Cortex of kidney (tissue), 1 donor: ENCODE measurements at places on chromosomes 5 and 9.

- no peak for DNase-seq
Observed at GRCh38 chr5:42992088-42992879, 47.8 kb downstream of the ANXA2R start.

GRCh38 chr5:43685252-43685950 is 82.4 kb downstream of the NNT start:
- DNase-seq, result no peak

DNA sequence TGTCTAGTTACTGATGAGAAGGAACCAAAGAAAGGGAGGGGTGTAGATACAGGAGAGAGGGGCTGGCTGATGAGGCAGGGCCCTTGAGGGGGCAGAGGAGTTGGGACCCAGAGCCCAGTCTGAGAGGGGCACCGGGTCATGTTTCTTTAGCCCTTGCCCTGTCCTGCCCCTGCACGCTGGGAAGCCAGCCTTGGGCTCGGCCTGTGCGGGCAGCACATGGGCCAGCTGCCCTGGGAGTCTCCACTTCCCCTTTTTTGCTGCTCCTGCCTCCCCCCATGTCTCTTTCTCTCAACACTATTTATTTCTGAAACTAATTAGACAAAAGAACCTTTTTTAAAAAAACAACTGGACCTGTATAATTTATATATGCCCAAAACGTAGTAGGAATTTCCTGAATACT is 20.5 kb downstream of the MVB12B start:
- no peak for DNase-seq

- no peak for DNase-seq
Observed at GRCh38 chr9:37034305-37034937, 353 bp upstream of the PAX5 start.

GRCh38 chr9:91170951-91171350 is 190.8 kb downstream of the AUH start:
- no peak for DNase-seq

DNA sequence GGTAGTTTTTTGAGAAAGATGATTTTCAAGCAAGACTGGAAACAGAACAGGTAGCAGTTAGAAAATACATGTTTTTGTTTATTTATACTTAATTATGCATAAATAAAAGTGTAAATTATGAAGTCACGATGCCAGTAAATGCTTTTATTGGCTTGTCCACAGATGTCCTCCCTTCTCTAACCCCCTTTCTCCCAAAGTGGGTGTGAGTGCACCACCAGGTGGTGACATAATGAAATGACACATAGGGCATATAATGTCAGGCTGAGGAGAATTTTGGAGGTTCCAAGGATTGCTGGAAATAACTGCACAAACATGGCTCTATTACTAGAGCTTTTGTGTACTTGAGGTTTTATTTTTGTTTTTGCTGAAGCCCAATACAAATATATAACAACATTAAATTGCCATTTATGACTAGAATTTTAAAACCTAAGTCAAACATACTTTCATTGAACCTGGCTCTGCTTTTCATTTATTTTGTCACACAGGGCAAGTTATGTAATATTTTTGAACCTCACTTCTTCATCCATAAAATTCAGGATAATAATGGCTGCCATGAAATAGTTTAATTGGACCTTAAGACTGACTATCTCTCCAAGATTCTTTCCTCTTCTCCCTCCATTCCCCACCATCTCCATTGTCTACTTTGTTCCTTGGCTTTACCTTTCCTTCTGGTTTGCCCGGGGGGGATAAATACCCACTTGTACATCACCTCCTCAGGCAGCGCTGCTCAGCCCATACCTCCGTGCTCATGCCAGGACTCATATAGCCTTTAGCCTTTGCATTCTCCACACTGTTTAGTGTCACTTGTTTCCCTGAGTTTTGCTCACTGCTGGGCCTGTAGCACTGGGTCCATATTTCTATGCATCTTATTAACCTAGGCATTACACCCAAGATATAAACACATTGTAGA is 168.8 kb downstream of the PDE4D start:
- DNase-seq, result no peak

DNA sequence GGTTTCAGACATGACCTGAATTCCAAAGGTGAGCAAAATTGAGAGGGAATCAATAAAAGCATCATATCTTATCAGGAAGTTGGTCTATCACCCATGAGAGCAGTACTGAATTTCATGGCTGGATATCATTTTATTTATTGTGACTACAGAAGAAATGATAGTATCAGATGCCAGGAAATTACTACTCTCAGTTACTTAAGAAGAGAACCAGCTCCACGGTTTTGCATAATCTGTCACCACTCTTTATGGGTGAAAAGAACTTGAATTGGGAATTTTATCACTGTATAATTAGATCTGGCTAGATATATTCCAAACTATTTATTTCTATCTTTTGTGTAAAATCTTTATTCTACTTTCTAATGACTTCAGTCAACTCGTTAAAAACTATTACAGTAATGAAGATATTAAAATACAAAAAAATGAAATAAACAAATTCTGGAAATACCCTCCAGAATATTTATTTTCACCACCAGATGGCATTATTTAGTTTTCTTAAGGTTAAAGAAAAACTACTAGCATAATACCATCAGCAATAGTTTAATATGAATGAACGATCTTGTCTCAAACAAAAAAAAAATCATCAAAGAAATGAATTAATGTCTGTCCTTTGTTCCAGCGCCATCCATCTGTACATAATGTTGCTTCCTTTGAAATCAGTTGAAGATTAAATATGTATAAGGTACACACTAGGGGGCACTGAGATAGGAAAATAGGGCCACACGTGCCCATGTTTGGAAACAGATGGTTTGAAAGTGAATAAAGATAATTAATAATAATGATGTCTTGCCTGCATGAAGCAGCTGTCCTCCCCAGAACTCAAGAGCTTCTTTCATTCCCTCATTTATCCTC is 84.7 kb upstream of the SLCO6A1 start:
- no peak for DNase-seq

DNA sequence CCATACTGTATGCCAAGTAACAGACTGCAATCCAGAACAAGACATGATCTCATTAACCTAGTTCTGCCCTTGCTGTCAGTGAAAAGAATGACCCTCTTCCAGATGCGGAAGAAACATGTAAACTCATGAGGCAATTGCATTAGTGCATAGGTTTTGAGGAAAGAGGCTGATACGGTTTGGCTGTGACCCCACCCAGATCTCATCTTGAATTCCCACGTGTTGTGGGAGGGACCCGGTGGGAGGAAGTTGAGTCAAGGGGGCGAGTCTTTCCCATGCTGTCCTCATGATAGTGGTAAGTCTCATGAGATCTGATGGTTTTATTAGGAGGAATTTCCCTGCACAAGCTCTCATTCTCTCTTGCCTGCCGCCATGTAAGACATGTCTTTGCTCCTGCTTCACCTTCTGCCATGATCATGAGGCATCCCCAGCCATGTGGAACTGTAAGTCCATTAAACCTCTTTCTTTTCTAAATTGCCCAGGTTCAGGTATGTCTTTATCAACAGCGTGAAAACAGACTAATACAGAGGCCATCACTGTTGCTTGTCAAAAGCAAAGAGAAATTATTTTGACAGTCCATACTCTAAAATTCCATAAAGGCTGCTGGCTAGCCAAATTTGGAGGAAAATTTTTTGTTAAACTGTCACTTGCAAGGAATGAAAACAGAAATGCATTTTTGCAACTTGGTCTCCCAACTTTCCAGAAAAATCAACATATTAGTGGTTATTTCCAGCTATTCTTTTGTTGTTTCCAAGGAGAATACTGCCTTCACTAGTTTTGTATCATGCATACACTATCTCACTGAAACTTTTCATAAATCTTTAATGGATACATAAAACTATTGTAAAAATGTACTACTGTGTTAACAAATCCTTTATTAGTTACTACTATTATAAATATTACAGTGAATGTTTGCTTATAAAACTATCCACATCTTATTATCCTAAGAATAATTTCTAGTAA is 3.2 kb upstream of the ARL15 start:
- no peak for DNase-seq

GRCh38 chr9:72894342-72894741 is 58.5 kb downstream of the ALDH1A1 start:
- DNase-seq, result no peak

DNA sequence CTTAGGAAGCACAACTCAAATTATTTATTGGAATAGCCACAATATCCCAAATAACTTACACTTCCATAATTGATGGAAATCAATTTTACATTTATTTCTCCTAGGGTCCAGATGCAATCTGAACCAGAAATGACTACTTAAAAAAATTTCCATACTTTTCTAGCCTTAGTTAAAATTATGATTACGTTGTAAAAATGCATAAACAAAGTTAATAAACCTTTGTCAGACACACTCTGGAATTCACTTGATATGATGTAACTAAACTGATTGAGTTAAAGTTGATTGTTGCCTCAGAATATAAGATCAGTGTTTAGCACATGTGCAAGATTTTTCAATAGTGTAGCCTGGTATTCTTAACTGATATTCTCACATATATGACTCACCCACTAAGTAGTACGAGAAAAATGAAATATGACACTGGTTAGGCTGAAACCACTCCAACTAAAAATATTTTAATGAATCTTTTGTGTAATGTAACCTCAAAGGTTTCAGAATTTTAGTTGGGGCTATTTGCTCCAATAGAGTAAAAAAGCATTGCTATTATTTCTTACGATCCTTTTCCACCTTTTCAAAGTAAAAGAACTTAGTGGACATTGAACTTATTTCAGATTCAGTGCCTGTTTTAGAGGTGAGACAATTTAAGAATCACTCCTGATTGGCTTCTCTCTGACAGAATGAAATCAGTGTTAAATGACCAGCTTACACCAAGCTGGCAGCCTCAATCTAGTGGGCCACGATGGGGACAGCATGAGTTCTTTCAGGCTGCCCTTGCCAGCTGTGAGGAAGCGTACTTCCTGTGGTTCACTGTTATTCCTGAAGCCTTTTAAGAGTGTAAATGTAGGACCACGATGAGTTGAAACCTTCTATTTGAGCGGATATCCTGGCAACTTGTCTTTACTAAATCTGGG is 277.2 kb upstream of the CDH9 start:
- no peak for DNase-seq

- no peak for DNase-seq
Observed at GRCh38 chr5:91486638-91487037, 103.5 kb upstream of the ARRDC3 start.

DNA sequence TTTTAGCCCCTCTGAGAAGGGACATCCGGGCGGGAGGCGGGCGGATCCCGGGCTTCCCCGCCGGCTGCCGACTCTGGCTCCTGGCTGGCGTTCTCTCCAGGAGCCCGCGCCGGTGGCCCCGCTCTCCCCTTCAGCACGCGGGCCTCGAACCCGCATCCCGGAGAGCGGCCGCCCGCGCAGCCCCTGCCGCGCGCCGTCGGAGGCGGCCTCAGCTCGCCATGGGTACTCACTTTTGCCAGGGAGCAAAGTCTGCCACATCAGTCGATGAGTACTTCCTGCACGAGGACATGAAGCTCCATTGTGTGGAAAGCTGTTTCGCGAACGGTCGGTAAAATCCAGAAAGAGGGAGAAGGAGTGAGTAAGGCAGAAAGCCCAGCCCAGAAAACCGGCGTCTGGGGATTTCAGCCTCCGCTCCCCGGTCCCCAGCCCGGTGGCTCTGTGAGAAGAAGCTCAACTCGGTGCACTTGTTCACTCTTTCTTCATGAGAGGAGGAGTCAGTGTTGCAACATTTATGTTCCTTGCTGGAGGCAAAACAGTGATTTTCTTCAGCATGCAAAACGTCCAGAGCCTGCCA is at the start of gene PRLR:
Gene PRLR, minus strand, starts transcription at position 450 of the 574 bp plus-strand sequence. CDS start 140,867 bp downstream, outside the sequence.
- DNase-seq, result no peak

DNA sequence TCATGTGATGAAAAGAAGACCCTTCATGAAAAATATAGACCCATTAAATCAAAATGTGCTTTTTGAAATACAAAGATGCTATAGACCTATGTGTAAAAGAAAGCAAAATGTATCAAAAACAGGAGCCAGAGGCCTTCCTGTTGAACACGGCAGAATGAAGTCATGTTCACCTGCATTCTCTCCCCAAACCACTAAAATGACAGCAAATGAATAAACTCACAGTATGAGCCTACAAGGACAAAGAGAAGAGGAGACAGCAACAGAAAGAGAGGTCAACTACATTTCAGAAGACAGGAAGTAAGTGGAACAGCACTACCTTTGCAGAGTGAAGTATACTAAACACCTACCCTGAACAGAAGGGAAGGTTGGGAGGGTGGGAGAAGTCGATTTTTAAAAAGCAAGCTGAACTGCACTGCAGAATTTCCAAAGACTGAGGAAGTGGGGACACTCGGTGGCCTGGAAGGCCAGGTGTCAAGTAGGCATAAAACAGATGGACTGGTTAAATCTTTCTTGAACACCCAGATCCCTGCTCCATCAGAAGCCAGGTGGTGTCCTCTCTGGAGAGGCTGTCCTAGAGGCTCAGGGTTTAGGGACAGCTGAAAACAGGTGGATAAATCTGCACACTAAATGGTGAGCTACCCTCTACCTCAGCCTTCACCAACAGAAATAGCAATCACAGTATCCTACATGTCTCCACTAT is 48.9 kb downstream of the MED27 start:
- no peak for DNase-seq

GRCh38 chr5:154712518-154713437 is 42.4 kb upstream of the LARP1 start:
- peak; percentile 16 for DNase-seq

- no peak for DNase-seq
Observed at GRCh38 chr5:78671609-78672008, 23.0 kb upstream of the LHFPL2 start.

- DNase-seq, result no peak
Observed at GRCh38 chr9:109817146-109817845, 37.3 kb downstream of the PALM2AKAP2 start.

- no peak for DNase-seq
Observed at GRCh38 chr5:159149085-159149484, 49.4 kb upstream of the EBF1 start.

- DNase-seq, result no peak
Observed at GRCh38 chr9:24801344-24801743, 255.6 kb upstream of the IZUMO3 start.

- DNase-seq, result no peak
Observed at GRCh38 chr5:55672477-55672911, 39.6 kb downstream of the SLC38A9 start.

DNA sequence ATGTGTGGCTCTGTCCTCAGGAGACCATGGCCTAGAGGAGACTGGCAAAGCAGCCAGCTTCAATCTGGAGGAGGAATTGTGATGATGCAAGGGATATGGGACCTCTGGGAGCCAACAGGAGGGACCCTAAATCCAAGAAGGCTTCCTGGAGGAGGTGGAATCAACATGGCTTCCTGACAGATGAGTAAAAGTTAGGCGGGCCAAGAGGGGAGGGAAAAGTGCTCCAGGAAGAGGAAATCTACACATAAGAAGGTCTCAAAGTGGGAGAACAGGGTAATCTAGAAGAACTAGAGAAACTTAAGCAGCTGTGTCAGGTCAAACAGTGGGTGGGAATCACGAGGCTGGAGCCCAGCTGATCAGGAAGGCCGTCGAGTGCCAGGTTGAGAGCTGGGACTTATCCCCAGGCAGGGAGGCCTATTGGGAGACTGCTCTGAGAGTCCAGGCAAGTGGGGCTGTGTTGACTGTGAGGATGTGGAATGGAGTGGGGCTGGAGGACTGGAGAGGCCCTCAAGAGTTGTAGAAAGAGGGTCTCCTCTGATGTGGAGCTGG is 119.1 kb downstream of the C9orf50 start:
- DNase-seq, result no peak

GRCh38 chr5:122846051-122846550 is 688 bp downstream of the SNX24 start:
- no peak for DNase-seq

- DNase-seq, result no peak
Observed at GRCh38 chr5:132641241-132641723, 16.7 kb upstream of the IL13 start.

- DNase-seq, result no peak
Observed at GRCh38 chr9:72022841-72023240, 37.6 kb downstream of the C9orf57 start.
